ENCODE measurements at places on chromosomes 3 and 15.
A peak's percentile ranks its signal among the peaks of the same experiment; 100 is the strongest.

- no peak for DNase-seq
Measured at GRCh38 chr15:23690015-23690414, 2.9 kb upstream of the NDN start.

- DNase-seq = no peak
Measured at GRCh38 chr3:102235679-102236078, 199.1 kb upstream of the ZPLD1 start.

DNA sequence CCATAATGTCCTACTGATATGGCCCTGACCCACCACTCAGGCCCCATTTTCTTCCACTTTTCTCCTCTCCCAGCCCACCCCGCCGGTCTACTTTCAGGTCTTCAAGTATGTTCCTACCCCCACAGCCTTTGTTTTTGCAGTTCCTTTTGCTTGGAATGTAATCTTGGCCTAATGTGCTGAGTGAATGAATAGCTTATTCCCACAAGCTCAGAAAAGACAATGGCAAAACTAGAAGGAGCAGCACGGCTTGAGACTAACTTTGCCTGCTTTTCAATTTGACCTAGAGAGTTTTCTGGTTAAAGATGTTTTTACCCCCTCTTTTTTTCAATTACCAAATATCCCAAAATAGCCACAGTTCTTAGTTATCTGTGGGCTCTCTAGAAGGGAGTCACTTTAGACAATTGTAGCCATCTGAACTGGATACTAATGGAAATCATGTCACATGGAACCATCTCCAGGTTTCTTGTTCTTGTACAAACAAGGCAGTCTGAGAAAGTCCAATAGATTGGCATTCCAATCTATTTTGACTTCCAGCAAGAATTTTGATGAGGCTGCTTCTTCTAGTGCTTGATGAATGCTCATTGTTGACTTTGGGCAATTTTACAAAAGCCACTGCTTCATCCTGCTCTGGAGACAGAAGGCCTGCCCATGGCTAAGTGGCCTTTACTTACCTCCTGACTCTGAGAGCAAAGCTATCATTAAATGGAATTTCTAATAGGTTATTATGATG lies 16.3 kb upstream of the LMCD1 start:
- no peak for DNase-seq

DNA sequence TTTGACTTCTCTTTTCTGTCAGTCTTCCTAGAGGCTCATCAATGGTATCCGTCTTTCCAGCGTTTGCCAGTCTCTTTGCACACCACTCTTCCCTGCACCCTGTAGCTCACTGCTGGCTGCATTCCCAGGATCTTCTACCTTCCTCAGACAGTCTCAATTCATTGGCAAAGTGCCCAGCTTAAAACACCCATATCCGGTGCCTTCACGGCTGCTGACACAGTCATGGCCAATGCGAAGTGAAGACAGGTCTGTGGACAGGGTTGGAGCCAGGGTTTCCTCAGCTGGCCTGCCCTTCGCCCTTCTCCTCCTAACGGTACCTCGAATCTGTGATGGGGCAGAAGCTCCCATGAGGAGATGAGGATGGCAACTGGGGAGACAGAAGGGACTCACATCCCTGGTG lies 36.1 kb downstream of the PTH1R start:
- DNase-seq = no peak

DNA sequence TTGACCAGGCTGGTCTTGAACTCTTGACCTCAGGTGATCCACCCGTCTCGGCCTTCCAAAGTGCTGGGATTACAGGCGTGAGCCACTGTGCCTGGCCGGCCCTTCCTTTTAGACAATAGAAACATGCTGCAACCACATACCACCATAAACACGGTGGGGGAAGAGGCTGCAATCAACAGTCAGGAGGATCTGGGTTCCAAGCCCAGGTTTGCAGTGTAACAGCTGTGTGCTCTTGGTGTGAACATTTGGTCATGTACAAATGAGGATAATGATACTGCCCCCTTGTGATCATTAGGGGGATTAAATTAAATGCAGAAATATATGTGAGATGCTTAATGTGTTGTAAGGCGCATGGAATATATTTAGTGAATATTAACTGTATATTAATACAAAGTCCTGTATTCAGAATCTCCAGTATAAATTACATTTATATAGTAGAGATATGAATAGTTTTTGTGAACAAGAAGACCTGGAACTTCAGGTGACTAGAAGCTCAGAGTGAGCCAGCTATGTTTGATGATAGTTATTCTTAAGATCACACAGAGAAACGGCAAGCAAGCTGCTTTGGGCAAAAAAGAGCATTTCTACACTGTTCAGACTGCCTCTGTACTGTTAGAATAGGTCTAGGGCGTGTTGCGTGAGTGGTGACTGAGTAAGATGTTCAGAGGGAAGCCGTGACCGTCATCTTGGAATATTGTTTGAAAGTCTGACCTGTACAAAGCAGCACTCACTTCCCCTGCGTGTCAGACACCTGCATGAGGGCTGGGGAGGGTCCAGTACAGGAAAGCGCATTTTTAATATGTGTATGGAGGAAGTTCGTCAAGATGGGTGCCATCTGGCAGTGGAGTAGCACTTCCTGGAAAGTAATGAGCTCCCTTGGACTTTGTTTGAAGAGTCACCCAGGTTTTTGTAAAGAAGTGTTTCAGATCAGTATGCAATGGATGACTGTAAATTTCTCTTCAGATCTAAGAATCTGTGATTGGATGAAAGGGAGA lies 125.8 kb downstream of the PGPEP1L start:
- no peak for DNase-seq

DNA sequence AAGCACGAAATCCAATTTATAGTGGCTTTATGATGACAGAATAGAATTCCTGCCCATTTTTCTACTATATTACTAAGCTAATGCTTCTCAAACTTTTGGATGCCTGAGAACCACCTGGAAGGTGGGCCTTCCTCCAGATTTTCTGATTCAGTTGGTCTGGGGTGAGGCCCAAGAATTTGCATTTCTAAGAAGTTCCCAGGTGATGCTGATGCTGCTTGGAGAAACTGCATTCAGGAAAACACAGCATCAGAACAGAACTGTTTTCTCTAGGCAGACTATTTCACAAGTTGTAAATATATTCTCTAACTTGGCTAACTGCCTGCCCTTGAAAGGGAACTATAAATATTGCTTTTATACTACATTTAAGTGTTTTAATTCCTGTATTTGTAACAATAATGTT lies 644.9 kb upstream of the DPPA4 start:
- no peak for DNase-seq

- DNase-seq = no peak
Measured at GRCh38 chr3:79986338-79986737, 218.5 kb upstream of the ROBO1 start.

GRCh38 chr15:33083232-33084081 lies 111.1 kb downstream of the FMN1 start:
- DNase-seq = peak; percentile 72

DNA sequence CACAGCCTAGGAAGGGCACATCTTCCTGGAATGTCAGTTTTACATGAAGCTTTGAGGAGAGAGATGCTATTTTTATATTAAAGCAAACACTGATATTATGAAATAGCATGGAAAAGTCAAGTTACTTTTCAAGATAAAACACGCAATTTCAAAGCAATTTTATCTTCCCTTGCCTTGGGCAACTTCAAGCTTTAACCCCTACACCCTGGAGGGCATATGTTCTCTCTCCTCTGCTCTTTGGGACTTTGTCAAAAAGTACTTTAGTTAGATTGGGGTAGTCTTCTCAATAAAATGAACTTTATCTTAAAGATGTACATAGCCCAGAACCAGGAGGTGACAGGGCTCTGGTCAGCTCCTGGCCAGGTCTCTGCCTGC lies 86.9 kb upstream of the PLXNA1 start:
- no peak for DNase-seq

GRCh38 chr3:10184250-10184649 lies 19.5 kb downstream of the IRAK2 start:
- DNase-seq = no peak

DNA sequence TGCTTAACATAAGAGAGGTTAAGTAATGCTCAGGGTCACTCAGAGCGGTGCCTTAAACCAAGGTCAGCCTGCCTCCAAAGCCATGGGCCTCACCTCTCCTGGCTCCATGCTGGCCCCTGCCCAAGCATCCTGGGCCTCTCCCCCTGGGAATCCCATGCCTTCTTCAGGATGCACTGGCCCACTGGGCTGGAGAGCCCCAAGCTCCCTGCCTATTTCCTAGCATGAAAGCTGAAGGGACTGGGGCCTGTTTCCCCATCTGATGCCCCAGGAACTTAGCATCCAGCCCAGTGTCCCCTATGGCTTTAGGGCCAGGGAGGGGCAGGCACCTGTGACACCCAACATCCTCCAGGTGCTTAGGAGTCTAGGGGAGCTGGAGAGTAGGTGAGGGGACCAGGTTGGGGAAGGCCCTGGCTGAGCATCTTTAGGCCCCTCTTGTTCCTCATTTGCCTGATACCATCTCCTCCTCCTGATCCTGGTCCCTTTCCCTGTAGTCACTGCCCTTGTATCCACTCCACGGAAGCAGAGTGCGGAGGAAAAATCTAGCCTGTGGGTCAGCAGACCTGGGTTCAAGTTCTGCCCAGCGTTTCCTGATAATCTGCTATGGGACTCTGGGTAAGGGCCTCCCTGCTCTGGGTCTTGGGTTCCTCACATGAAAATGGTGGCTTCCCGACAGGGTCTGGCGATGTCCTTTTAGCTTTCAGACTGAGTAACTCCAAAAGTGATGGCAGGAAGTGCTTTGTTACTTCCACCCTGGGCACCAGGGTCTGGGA lies 28.6 kb downstream of the EHD4 start:
- DNase-seq = peak; percentile 40

GRCh38 chr3:174191895-174192294 lies 667.2 kb upstream of the NAALADL2 start:
- DNase-seq = no peak

DNA sequence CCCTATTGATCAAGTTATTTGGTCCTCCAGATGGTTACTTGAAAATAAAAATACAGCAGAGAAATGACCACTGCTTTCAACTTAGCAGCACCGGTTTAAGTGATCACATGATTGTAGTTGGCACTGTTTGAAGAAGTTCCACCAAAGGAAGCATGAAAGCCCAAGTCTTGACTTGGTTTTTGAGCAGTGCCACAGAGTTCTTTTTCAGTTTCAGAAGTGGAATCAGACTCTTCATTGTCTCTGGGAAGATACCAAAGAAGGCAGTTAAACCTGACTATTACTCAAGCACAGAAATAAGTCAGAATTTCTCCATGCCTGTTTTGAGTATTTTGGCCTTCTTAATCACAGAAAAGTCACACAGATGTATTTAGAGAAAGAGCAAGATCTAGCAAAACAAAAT lies 66.7 kb downstream of the BBX start:
- no peak for DNase-seq

DNA sequence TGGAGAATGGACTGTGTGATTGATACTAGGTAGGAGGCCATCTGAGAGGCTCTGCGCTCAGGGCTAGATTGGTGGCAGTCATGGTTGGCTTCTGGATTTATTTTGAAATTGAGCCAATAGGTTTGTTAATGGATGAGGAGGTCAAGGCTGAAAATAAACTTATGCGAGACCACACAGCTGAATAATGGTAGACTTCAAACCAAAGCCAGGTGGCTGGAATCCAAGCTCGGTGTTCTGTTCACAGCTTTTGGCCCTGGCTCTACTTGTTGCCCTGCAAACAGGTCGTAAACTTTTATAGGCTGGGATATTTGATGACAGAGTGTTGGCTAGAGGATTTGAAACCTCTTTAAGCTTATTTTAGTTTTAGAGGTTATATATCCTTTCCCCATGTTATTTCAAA lies 160.4 kb downstream of the CHL1 start:
- no peak for DNase-seq

DNA sequence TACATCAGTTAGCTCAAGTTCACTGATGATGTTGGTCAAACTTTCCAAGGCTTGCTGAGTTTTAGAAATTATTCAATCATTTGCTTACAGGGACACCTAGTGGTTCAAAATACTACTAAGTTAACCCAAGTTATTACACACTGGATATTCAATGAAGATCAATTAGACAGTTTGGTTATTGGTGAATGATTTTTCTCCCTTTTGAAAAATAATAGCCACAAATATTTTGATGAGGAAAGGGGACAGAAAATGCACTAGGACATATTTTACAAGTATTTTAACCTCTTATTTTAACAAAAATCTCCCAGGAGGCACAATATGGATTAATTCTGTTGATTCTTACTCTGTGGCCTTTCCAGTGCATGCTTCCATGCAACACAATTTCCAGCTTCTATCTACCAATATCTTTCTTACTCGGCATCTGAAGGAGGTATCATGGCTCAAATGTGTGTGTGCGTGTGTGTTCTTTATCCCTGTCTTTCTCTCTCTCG lies 20.1 kb upstream of the GOLGA6L2 start:
- no peak for DNase-seq

DNA sequence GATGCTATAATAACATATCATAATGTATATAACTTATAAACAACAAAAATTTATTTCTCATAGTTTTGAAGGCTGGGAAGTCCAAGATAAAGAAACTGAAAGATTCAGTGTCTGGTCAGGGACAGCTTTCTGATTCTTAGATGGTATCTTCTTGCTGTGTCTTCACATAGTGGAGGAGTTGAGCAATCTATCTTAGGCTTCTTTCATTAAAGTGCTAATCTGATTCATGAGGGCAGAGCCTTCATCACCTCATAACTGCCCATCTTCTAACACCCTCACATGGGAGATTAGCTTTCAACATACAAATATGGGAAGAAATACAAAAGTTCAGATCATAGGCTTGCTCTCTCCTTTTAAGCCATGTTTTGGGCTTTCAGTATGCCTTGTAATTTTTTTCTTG lies 774.8 kb upstream of the EPHA6 start:
- DNase-seq = no peak

DNA sequence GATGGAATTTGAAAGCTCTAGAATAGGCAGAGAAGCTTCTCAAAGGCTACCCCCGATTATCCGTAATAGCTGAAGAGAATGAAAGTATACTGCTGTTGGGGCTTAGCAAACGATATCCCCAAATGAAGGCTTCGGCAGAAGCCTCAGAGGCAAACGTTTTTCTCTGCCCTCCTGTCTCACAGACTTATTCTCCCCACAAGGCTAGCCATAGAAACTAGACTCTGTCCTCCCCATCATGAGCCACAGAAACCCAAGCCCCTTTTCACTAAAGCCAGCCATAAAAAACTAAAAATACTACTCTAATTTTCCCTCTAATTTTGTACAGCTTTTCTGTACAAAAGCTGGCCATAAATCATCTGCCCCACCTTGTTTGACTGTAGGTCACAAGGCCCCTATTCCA lies 413.4 kb upstream of the CFAP20DC start:
- DNase-seq = no peak

DNA sequence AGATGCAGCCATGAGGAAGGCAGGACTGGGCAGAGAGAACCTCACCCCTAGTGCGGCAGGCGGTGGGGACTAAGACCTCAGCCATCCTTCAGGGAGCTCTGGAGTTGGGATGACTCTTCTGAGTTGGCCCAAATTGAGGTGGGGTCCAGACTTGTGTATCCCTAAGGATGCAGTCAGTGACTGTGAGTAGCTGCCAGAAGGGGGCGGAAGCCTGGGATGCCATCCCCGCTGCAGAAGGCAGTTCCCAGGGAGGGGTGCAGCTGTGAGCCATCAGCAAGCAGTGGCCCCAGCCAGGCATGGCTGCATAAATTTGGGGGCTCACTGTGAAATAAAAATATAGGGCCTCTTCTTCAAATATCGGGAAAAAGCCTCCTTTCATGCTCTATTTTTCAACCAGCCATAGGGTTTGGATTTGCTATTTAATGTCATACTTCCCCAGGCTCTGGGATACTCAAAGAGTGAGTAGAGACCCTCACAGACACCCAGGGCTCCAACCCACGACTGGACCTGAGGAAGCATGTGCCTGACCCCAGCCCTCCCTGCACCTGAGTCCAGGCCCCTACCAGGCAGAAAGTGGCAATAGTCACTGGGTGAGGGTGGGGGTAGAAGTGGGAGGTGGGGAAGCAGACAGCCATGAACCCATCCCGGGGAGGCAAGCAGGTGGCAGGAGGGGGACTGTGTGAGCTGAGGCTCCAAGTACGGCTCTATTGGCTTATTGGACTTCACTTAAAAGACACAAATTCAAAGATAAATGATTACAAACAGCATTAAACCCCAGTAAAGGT lies 30.5 kb downstream of the GRK7 start:
- peak; percentile 58 for DNase-seq

Measured in islet precursor cell (in vitro differentiated cells).